ENCODE measurements at places on chromosomes 6 and 20.

DNA sequence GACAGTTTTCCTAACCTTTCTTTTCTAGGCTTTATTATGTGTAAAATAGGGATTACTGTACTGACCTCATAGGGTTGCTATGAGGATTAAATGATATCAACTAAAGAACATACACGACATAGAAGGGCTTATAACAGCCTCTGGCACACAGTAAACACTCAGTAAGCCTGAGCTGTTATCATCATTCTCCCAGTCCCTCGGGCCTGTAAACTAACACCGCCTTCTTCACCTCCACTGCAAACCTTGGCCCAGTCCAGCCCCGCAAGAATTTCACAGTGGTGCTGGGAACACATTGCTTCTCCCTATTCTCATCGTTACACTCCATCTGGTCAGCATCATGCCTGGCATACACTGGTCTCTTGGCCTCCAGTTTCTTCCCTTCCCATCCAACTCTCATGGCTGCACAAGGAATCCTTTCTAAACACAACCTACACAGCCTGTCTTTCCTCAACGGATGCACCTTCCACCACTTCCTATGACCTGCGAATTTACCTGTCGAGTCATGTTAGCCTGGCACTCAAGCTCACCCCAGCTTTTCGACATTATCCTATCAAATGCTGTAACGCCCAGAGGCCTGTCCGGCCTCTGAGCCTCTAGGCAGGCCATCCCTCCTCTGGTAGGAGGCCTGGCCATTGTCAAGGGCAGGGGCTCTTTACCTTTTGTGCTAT is 92.1 kb downstream of the FYN start:
- no peak for DNase-seq

DNA sequence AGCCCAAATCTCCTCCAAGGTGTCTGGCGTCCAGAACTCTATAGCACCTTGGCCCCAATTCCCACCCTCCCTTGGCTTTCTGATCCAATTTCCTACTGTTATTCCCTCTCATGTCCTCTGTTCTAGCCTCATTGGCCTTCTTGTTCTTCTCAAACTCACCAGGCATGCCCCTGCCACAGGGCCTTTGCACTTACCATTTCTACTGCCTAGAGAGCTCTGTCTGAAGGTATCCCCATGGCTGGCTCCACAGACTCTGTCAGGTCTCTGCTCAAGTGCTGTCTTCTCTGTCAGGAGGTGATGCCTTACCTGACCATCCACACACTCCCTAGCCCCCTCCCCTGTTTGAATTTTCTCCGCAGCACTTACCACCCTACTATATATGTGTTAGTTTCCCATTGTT is 5.6 kb upstream of the BMP6 start:
- no peak for DNase-seq

- no peak for DNase-seq
Measured at GRCh38 chr6:13838616-13839015, 24.3 kb upstream of the MCUR1 start.

- no peak for DNase-seq
Measured at GRCh38 chr6:24307881-24308280, 50.0 kb downstream of the DCDC2 start.

DNA sequence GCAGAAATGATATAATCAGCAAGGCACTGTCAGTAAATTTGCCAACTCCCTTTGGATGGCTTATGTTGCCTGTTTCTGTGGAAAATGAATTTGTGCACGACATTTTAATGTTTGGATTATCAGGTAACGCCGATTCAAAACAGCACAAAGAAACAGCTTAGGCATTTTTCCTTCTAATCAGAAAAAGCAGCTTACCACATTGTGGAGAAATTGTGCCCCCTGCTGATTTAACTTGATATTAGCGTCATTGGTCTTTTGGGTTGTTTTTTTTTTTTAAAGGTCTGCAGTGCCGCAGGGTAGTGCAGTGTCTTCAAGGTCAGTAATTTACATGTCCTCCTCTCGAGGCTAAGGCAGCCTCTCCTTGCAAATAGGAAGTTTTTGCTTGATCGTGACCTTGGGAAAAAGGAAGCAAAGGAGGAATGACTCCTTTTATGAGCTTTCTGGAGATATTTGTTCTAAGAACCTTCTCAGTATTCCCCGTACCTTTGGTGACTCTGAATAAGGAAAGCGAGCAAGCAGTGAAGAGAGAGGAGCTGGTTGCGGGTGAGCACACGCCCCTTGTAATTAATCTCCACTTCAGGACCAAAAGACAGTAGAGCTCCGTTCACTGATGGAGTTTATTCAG is 79.1 kb downstream of the ELOVL4 start:
- peak; percentile 76 for DNase-seq

- no peak for DNase-seq
Measured at GRCh38 chr6:106501960-106502371, 127.3 kb downstream of the RTN4IP1 start.

DNA sequence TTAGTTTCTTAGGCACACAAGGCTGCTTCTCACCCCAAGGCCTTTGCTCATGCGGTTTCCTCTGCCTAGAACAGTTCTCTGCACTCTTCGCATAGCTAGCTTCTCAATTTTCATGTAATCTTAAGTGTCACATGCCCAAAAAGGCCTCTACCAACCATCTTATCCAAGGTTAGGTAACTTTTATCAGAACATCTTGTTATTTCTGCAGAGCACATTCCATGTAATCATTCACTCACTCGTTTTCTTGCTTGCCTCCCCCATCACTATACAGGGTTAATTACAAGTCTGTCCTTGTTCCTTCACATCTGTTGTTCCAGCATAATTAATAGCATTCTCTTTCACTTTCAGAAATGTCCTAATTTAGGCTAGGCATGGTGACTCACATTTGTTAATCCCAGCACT is 53.8 kb downstream of the NCOA6 start:
- DNase-seq, result peak; percentile 9
